T-cell (primary cell): ENCODE measurements at places on chromosomes 16 and 17. TPM values are rescaled to one million over a fixed set of nuclear protein-coding genes. Genes with fewer than 3 reads are reported as not detected.

TEX19 gene
- not detected for total RNA-seq

ZNF286A gene
- total RNA-seq: 26.0 TPM

MT1A gene
- not detected for total RNA-seq

CD300E gene
- not detected for total RNA-seq

KRT33A gene
- total RNA-seq: not detected

SLC46A1 gene
- 2.7 TPM for total RNA-seq

HID1 gene
- 12.7 TPM for total RNA-seq

MEOX1 gene
- 2.9 TPM for total RNA-seq

BIRC5 gene
- total RNA-seq: 0.67 TPM

SP6 gene
- 0.13 TPM for total RNA-seq

SLC9A5 gene
- total RNA-seq: 2.3 TPM

KRT39 gene
- not detected for total RNA-seq
